T-helper 1 cell (primary cell): ENCODE measurements at places on chromosomes 16 and 17.

GRCh38 chr16:66150698-66151482, 215.6 kb upstream of the CDH5 start:
- no peak for DNase-seq

GRCh38 chr17:48295362-48296288, 134.4 kb downstream of the SKAP1 start:
- peak; percentile 48 for DNase-seq

DNA sequence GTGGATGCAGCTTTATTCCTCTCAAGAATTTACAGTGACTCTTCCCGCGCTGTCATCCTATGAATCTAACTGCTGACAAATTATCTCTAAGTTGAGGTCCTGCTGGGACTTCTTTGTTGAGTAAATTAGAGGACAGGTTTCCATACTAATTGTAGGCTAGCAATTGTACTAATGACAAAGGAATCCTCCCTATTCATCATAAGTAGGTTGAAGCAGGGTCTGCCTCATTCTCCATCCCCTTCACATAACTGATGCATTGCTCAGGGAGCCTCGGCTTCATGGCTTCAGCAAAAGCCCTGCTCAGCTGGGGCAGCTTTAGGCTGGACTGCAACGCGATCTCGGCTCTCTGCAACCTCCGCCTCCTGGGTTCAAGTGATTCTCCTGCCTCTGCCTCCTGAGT, 83.1 kb upstream of the IRX6 start:
- DNase-seq: no peak

DNA sequence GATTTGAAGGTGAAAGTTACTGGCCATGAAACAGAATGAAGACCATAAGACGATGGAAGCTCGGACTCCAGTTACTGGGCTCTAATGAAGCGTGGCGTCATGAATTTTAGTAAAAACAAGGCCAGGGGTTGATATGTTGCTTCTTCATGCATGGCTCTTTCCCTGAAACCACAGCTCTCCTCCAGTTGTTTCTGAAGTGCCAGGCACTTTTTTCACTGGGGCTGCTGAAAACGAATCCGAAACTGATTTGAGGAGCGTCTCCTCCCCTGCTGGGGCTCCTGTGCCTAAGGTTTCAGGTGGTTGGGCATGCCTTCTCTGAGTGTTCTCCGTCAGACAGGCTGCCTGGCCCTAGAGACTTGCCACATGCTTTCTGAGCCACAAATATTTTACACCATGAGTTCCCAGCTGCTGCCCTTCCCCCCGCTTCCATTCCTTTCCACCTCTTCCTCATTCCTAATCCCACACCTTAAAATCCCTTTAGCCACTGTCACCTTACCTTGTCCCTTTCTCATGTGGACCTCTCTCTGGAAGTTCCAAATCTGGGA, 3.7 kb upstream of the MYL4 start:
- DNase-seq: peak; percentile 63

GRCh38 chr16:65621640-65622039, 499.8 kb upstream of the CDH11 start:
- DNase-seq: no peak

GRCh38 chr17:55727275-55727674, 4.6 kb upstream of the TMEM100 start:
- no peak for DNase-seq

GRCh38 chr17:17391668-17392370, 85.0 kb upstream of the MED9 start:
- peak; percentile 60 for DNase-seq

- DNase-seq: no peak
Measured at GRCh38 chr17:17525956-17526355, 29.8 kb upstream of the RASD1 start.

DNA sequence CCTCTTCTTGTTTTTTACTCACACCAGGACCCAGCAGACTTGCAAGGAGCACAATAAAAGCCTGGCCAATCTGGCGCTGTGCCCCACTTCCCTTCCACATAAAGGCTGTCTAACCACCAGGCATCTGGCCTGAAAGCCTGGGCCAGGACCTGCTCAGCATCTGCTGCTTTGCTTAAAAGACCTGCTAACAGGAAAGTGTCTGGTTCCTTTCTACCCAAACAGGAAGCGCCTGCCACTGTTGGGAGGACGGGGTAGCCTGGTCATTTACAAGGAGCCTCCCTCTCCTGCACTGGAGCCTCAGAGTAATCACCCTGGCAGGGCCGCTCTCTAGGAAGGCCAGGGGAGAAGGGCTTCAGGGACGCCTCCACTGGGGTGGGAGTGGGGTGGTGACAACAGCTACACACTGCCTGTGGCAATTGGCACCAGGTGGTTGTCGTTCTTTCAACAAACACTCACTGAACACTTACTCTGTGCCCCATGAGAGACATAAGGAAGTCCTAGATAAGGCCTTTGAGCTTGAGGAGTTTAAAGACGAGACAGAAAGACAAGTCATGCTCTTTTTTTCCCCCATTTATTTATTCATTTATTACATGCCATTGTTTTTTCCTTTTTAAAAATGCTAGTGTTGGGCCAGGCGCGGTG, 6.3 kb upstream of the MMP28 start:
- DNase-seq: no peak

GRCh38 chr16:77336637-77337036, 98.2 kb downstream of the ADAMTS18 start:
- no peak for DNase-seq

DNA sequence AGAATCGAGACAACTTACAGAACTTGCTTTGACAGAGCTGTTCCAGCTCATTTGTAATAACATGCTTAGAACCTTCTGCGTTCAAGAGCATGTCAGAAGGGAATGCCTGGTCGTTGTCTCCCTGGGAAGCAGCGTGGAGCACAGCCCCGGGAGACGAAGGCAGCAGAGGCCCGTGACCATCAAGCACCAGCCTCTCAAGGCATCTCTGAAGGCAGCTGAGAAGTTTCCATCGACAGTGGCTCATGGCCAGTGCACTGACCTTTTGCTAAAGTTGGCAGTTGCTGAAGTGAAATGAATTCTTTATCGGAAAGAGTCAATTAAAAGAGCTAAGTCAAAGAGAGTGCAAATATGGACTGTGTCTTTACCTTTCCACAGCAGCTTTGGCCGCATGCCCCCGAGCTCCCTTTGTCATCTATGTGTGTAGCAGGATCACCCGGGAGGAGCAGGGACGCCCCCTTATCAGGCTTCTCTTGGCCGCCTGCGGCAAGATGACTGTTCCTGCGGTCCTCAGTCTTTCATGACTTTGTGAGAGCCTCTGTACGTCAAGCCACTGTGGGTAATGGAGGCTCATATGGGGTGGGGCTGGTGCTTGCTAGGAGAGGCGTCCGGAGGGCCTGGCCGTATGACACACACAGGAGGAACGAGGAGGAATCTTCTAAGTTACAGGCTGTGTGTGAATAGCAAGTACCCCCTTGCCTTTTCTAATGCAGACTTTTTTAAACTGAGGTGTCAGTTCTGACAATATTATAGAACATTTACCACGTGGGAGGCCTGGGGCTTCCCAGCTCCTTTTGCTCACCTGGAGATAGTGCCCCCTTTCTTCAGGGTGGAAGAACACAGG, 54.2 kb downstream of the LDHD start:
- no peak for DNase-seq

- DNase-seq: no peak
Measured at GRCh38 chr17:73430165-73430680, 118.4 kb upstream of the CDC42EP4 start.

GRCh38 chr17:82323514-82324234, 6.3 kb upstream of the CD7 start:
- DNase-seq: no peak

DNA sequence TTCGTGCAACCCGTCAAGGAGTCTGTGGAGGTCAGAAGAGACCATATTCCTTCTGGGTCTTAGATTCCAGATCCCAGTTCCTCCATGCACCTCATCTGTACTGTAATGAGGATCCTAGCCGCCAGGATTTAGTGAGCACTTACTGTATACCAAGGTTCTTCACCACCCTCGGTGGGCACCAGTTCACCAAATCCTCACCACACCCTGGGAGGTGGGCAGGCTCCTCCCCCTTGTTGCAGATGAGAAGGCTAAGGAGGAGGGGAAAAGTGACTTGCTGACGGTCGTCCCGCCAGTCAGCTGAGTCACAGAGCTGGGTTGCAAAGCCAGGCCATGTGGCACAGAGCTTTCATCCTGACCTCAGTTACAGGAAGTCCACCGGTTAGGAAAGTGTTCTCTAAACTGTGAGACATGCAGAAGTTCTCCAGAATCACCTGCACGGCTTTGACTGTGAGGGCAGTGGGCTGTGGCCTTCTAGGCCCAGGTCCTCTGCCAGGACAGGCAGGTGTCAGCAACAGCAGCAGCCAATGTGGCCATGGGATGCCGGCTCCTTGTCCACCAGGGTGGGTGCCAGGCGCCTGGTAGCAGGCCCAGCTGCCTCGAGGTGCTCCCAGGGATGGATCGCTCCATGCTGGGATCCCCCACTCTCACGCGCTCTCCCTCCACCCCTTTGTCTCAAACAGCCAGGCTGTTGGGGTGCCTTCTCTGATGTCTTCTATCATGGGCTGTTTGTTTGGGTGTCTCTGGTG, 240.3 kb upstream of the GSE1 start:
- no peak for DNase-seq

GRCh38 chr17:19991252-19991885, 13.7 kb upstream of the AKAP10 start:
- no peak for DNase-seq

DNA sequence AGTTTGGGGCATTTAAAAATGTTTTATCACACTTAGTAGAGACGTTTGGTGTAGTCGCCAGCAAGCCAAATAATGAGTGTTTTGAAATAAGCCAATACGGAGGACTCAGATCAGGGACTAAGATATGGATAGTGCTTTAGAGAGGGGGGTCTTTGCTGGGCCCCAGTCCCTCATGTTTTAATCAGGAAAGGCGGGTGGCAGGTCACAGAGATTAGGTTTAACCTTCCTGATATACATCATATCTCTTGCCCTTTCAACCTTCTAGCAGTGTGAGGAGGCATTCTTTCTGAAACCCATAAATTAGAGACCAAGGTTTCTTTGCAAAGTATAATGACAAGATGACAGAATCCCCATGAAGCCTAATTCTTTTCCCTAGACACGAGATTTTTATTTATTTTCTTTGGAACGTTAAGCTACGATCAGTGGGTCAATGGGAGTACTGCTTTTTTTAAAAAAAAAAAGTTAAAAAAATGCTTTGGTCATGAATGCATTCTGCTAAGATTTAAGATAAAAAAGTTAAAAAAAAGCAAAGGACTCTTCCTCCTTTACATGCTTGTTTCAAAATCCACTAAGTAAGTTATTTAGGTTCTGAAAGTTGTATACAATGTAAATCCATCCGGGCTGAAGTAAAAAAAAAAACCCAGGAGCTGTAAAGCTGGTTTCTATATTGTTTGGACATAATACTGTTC, 572.1 kb upstream of the SALL1 start:
- no peak for DNase-seq

- no peak for DNase-seq
Measured at GRCh38 chr17:17089796-17090641, 47.8 kb downstream of the MPRIP start.

GRCh38 chr16:84229471-84229870, 10.3 kb downstream of the KCNG4 start:
- DNase-seq: no peak

DNA sequence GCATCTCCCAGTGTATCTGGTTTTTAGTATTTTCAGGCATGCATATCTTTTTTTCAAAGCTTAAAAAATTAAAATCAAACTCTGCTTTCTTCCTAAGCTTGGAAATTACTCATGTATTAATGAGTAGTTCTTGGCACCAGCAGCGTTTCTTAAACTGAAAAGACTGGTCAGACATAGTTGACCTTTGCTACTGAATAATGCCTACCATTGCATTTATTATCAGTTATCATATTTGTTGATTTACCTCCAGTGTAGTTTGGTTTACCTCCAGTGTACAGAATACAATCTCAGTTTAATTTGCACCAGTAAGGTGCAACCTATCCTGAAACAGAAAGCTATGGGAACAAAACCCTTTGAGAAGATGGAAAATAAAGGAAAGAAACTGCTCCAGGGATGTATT, 34.5 kb upstream of the EVI2A start:
- DNase-seq: no peak

DNA sequence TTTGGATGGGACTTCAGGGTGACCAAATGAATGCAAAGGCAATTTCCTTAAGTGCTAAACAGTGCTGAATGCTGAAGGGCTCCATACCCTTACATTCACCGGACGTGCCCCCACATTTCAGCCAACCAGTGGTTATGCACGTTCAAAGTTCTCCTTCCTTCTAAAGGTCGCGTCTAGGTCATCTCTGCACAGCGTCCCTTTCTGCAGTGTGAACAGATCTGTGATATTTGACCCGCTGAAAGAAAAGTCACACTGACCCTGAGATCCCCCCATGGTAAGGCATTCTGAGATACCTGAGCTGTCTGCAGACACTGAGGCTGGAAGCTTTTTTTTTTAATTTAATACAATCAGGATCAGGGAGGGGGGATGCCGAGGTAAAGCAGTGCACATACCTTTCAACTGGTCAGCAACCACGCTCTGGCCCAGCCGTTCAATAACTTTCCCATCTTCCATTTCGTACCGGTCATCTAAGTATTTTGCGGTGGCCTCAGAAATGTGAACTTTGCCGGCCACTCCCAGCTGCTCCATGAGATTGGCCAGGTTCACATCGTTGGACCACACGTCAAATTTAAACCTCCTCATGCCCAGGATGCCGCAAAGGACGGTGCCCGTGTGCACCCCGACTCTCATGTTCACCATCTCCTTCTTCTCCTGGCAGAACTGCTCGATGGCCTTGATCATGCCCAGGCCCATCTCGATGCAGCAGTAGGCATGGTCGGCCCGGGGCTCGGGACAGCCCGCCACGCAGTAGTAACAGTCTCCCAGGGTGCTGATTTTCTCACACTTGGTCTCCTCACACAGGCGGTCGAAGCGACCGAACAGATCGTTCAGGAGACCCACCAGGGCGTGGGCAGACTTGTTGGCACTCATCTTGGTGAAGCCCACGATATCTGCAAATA, 2.6 kb downstream of the ADCY9 start:
- no peak for DNase-seq

DNA sequence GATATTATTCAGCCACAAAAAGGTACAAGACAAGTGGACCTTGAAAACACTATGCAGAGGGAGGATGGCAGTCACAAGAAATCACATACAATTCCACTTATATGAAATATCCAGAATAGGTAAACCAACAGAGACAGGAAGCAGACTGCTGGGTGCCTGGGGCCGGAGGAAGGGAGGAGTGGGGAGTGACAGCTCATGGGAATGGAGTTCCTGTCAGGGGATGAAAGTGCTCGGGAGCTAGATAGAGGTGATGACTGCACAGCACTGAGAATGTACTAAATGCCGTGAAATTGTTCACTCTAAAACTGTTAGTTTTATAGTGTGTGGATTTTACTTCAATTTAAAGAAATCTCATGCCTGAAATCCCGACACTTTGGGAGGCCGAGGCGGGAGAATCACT, 74.2 kb upstream of the MED9 start:
- no peak for DNase-seq

- no peak for DNase-seq
Measured at GRCh38 chr17:49439673-49440571, 25.2 kb upstream of the PHB1 start.

GRCh38 chr16:66113223-66113622, 253.3 kb upstream of the CDH5 start:
- no peak for DNase-seq
